ENCODE measurements at places on chromosomes 13 and 19. TPM values are rescaled to one million over a fixed set of nuclear protein-coding genes. Genes with fewer than 3 reads are reported as not detected.

GRCh38 chr13:99265821-99266426 lies 7.7 kb upstream of the GPR18 start:
- H3K27ac ChIP-seq = peak overlapping the region; percentile 86
- H3K4me3 ChIP-seq = peak overlapping the region; percentile 3
- peaks cover 62% of the 10 kb centered on the region for H3K4me1 ChIP-seq
- no peak for DNase-seq
- H3K36me3 ChIP-seq = peaks cover 19% of the 10 kb centered on the region
- H3K27me3 ChIP-seq = no peaks in the 10 kb centered on the region

DNA sequence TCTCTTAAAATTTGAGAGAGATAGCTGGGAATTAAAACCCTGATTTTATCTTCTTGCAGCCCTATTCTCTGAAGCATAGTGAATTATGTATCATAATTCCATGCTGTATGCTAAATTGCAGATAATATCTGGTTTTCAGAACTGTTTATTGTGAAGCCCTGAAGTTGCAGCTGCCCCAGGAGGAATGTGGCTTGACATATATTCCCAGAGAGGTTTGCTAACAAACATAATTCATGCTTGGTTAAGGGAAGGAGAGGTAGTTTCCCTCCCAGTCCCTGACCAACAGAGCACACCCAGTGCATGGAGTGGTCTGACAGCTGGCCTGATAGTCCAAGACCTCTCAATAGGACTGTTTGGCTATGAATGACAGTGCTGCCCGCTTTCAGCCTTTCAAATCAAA lies 500.6 kb upstream of the MIR17HG start:
- DNase-seq = no peak
- no peaks in the 10 kb centered on the region for H3K36me3 ChIP-seq
- no peak overlapping the region for H3K27ac ChIP-seq
- no peaks in the 10 kb centered on the region for H3K4me1 ChIP-seq
- H3K27me3 ChIP-seq = no peaks in the 10 kb centered on the region
- no peak overlapping the region for H3K4me3 ChIP-seq

GRCh38 chr19:48962849-48963165 lies 2.3 kb upstream of the FTL start:
- H3K27ac ChIP-seq = peak overlapping the region; percentile 100
- H3K4me3 ChIP-seq = peak overlapping the region; percentile 98
- no peaks in the 10 kb centered on the region for H3K27me3 ChIP-seq
- H3K36me3 ChIP-seq = peaks cover 45% of the 10 kb centered on the region
- DNase-seq = no peak

DNA sequence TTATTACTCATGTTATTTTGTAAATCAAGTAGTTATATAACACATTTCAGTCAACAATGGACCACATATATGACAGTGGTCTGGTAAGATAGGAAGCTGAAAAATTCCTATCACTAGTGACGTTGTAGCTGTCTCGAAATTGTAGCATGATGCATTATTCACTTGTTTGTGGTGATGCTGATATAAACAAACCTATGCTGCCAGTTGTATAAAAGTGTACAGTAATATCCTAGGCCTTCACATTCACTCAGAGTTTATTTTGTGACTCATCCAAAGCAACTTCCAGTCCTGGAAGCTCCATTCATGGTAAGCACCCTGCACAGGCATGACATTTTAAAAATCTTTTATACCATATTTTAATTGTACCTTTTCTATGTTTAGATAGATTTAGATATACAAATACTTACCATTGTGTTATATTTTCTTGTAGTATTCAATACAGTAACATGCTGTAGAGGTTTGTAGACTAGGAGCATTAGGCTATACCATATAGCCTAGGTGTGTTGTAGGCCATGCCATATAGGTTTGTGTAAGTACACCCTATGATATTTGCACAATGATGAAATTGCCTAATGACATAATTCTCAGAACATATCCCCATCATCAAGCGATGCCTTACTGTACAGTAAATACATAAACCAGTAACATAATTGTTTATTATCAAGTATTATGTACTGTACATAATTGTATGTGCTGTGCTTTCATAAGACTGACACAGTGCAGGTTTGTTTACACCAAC lies 49.3 kb downstream of the IFT88 start:
- peaks cover 4% of the 10 kb centered on the region for H3K36me3 ChIP-seq
- H3K27ac ChIP-seq = no peak overlapping the region
- H3K4me1 ChIP-seq = no peaks in the 10 kb centered on the region
- DNase-seq = no peak

- DNase-seq = no peak
- H3K4me3 ChIP-seq = no peak overlapping the region
These were observed 11.6 kb downstream of the MED25 start for GRCh38 chr19:49829721-49830120.

DNA sequence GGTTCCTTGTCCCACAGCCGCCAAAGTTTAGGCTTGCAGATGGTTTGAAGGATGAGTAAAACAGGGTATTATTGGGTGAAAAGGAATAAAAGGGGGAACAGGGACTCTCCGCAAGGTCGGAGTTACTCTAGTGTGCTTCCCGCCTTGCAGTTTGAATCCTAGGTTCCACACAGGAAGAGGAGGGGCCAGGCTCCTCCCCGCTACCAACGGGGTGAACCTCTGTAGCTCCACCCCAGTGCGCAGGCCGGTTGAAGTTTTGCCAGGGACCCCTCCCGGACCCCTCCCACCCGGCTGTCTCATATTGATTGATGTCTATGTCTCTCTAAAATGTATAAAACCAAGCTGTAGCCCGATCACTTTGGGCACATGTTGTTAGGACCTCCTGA lies 11.6 kb upstream of the GTF2F2 start:
- H3K4me1 ChIP-seq = peaks cover 7% of the 10 kb centered on the region
- peak; percentile 34 for DNase-seq
- H3K27me3 ChIP-seq = peaks cover 18% of the 10 kb centered on the region
- H3K27ac ChIP-seq = peak overlapping the region; percentile 56
- H3K36me3 ChIP-seq = no peaks in the 10 kb centered on the region

DNA sequence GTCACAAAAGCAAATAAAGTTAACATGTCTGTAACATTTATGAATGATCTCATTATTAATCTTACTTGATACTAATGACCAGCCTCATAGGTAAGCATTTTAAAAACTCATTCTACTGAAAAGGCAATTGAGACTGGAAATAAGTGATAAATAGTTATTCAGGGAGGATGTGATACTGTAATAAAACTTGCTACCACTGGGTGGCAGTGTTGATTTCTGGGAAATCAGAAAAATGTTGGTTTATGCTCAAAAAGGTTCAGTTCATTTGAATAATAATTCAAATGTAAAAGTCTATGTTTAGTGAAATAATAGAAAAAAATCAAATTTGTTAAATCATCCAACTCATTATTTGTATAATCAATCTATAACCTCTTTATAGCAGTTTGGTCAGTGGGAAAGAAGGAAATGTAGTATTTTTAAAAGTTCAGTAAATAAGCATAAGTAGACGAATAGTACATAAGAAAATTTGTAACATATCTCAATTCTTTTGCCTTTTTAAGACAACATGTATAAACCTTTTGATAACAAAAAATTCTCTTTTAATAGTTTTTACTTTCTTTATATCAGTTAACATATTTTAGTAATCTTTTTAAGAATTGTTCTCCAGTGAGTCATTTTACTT lies 9.6 kb downstream of the ABHD13 start:
- H3K4me3 ChIP-seq = no peak overlapping the region
- peaks cover 50% of the 10 kb centered on the region for H3K4me1 ChIP-seq
- peaks cover 8% of the 10 kb centered on the region for H3K36me3 ChIP-seq
- H3K27me3 ChIP-seq = no peaks in the 10 kb centered on the region

- DNase-seq = peak; percentile 98
- peaks cover 32% of the 10 kb centered on the region for H3K36me3 ChIP-seq
- H3K27me3 ChIP-seq = no peaks in the 10 kb centered on the region
- H3K4me1 ChIP-seq = peaks cover 46% of the 10 kb centered on the region
- H3K27ac ChIP-seq = peak overlapping the region; percentile 99
These were observed 13.6 kb downstream of the LTBP4 start for GRCh38 chr19:40614622-40615411.

- DNase-seq = no peak
- H3K4me1 ChIP-seq = no peaks in the 10 kb centered on the region
- no peak overlapping the region for H3K27ac ChIP-seq
- H3K4me3 ChIP-seq = no peak overlapping the region
- H3K36me3 ChIP-seq = no peaks in the 10 kb centered on the region
- no peaks in the 10 kb centered on the region for H3K27me3 ChIP-seq
These were observed 181.4 kb upstream of the TUBA3C start for GRCh38 chr13:19362946-19363510.

GRCh38 chr19:34457446-34457845 lies 24.1 kb upstream of the WTIP start:
- H3K27ac ChIP-seq = no peak overlapping the region
- peaks cover 65% of the 10 kb centered on the region for H3K36me3 ChIP-seq
- no peak for DNase-seq

DNA sequence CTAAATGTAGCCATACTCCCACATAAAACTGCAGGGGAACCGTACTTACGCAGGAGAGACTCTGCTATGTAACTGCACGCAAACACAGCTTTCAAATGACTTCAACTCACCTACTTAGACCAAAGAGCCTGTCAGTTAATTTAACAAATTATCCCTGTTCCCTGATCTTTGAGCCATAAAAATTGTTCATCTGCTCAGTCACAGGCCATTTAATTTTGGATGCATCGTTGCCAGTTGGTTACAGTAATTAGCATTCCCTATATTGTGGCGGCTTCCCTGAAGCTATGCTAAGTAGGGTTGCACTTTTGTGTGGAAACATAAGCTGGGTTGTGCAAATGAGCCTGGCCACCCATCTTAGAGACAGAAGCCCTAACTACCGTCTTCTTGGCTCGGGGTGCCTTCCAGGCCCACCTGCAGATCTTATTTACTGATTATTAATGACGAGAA lies 21.2 kb upstream of the OBI1 start:
- no peak overlapping the region for H3K4me3 ChIP-seq
- H3K27me3 ChIP-seq = peaks cover 7% of the 10 kb centered on the region
- H3K36me3 ChIP-seq = no peaks in the 10 kb centered on the region

GRCh38 chr19:56312787-56313657 lies 1.6 kb downstream of the ZSCAN5A start:
- peak; percentile 9 for DNase-seq
- peaks cover 25% of the 10 kb centered on the region for H3K4me1 ChIP-seq
- peak overlapping the region; percentile 99 for H3K27ac ChIP-seq
- peak overlapping the region; percentile 89 for H3K4me3 ChIP-seq
- H3K27me3 ChIP-seq = no peaks in the 10 kb centered on the region
- peaks cover 28% of the 10 kb centered on the region for H3K36me3 ChIP-seq

- peaks cover 26% of the 10 kb centered on the region for H3K4me1 ChIP-seq
- H3K27me3 ChIP-seq = no peaks in the 10 kb centered on the region
- H3K27ac ChIP-seq = no peak overlapping the region
- H3K4me3 ChIP-seq = no peak overlapping the region
- H3K36me3 ChIP-seq = peaks cover 3% of the 10 kb centered on the region
These were observed 88.6 kb downstream of the UBL3 start for GRCh38 chr13:29761815-29762214.

DNA sequence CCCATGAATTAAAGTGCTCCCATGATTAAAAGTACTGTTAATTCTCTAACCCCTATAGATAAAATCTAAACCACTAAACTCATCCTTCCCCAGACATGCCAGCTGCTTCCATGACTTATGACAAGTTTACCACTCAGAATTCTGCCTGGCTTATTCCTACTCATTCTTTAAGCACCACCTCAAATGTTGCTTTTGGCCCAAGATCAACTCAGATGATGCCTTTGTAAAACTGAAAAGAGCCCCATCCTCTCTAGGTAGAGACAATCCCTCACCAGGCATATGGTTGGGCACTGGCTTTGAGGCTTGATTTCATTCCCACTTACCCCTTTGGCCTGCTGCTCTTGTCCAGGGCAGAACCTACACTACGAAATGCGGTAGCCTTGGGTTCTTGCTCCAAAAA lies 250.0 kb downstream of the DNAJC15 start:
- DNase-seq = no peak
- H3K4me3 ChIP-seq = no peak overlapping the region
- no peaks in the 10 kb centered on the region for H3K4me1 ChIP-seq
- H3K27me3 ChIP-seq = peaks cover 3% of the 10 kb centered on the region
- H3K36me3 ChIP-seq = no peaks in the 10 kb centered on the region

DNA sequence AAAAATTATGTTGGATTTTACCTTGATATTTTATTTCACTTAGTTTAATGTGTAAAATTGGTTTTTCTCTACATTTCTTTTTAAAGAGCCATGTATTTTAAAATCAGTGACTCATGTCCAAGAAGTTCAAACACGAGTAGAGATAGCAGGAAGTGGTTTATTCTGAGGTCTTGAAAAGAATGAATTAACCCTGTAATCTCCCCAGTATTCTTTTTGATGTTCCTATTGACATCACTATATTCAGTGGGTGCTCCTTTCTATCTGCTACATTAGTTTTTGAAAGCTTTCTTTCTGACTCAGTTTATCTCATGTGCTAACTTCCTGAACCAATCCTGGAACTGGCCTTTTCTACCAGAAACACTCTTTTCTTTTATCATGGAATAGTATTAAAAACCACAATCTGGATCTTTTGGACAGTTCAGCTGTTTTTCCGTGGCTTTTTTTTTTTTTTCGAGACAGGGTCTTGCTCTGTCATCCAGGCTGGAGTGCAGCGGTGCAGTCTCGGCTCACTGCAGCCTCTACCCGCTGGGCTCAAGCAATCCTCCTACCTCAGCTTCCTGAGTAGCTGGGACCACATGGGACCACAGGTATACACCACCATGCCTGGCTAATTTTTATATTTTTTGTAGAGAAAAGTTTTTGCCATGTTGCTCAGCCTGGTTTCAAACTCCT lies 114.9 kb downstream of the PCCA start:
- DNase-seq = peak; percentile 27
- peak overlapping the region; percentile 37 for H3K4me3 ChIP-seq
- H3K4me1 ChIP-seq = peaks cover 14% of the 10 kb centered on the region

GRCh38 chr13:112445411-112446271 lies 69.5 kb downstream of the SPACA7 start:
- H3K36me3 ChIP-seq = no peaks in the 10 kb centered on the region
- H3K4me1 ChIP-seq = no peaks in the 10 kb centered on the region
- no peak overlapping the region for H3K27ac ChIP-seq
- peaks cover 15% of the 10 kb centered on the region for H3K27me3 ChIP-seq

GRCh38 chr19:39489756-39490155 lies 9.0 kb upstream of the DLL3 start:
- no peaks in the 10 kb centered on the region for H3K27me3 ChIP-seq
- no peaks in the 10 kb centered on the region for H3K4me1 ChIP-seq
- DNase-seq = no peak
- H3K36me3 ChIP-seq = peaks cover 27% of the 10 kb centered on the region
- no peak overlapping the region for H3K4me3 ChIP-seq

- no peak for DNase-seq
- no peak overlapping the region for H3K4me3 ChIP-seq
- H3K4me1 ChIP-seq = no peaks in the 10 kb centered on the region
- peaks cover 11% of the 10 kb centered on the region for H3K36me3 ChIP-seq
- H3K27me3 ChIP-seq = no peaks in the 10 kb centered on the region
These were observed 46.3 kb downstream of the POLR1D start for GRCh38 chr13:27667946-27668345.

LILRA2 gene
- total RNA-seq = not detected

RFPL4AL1 gene
- not detected for total RNA-seq

CLDN10 gene
- total RNA-seq = not detected

CEACAM6 gene
- not detected for total RNA-seq

ZNF829 gene
- total RNA-seq = 4.9 TPM

FSTL3 gene
- total RNA-seq = 12.3 TPM

CEACAM8 gene
- total RNA-seq = not detected

TEX26 gene
- not detected for total RNA-seq

RHPN2 gene
- 5.3 TPM for total RNA-seq

SGCG gene
- total RNA-seq = not detected

NECTIN2 gene
- total RNA-seq = 0.65 TPM

RXFP2 gene
- not detected for total RNA-seq

ZIC5 gene
- not detected for total RNA-seq

KMT5C gene
- total RNA-seq = 33.1 TPM

CA11 gene
- 13.0 TPM for total RNA-seq

Data from activated CD8-positive, alpha-beta T cell treated with anti-CD3 and anti-CD28 coated beads for 36 hours (primary cell).